ENCODE measurements at places on chromosomes 6 and 20.

- DNase-seq = no peak
These were observed 55.1 kb downstream of the STMND1 start for GRCh38 chr6:17156966-17157365.

- DNase-seq = no peak
These were observed 4.2 kb downstream of the IL17A start for GRCh38 chr6:52190409-52190808.

DNA sequence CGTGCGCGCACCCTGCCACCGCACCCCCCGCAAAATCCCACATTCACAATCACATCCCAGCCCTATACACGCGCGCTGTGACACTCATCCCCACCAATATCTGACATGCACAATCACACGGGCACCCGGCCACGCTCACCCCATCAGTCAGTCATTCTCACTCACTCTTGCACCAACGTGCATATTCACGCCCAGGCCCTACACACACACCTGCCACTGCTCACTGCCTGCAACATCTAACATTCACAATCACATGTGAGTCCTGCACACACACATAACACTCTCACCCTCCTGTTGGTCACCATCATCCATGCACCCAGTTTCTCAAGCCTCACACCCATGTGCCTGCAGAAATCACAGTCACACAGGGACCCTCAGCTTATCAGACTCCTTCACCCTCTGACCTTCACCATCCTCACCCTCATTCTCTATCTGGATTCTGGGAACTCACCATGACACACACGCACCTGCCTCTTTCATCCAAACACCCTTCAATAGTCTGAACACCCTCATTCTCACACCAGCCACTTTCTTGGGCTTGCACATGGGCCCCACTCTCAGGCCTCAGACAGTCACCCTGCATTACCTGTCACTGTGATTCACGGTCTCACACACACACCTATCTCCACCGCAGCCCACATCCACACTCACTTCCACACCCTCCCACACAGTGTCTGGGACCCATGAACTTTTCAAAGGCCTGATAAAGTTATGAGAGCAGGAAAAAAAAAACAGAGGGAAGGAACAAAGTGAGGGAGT lies 748 bp upstream of the ATP9A start:
- no peak for DNase-seq

GRCh38 chr6:116783852-116784251 lies 18.3 kb upstream of the FAM162B start:
- no peak for DNase-seq

DNA sequence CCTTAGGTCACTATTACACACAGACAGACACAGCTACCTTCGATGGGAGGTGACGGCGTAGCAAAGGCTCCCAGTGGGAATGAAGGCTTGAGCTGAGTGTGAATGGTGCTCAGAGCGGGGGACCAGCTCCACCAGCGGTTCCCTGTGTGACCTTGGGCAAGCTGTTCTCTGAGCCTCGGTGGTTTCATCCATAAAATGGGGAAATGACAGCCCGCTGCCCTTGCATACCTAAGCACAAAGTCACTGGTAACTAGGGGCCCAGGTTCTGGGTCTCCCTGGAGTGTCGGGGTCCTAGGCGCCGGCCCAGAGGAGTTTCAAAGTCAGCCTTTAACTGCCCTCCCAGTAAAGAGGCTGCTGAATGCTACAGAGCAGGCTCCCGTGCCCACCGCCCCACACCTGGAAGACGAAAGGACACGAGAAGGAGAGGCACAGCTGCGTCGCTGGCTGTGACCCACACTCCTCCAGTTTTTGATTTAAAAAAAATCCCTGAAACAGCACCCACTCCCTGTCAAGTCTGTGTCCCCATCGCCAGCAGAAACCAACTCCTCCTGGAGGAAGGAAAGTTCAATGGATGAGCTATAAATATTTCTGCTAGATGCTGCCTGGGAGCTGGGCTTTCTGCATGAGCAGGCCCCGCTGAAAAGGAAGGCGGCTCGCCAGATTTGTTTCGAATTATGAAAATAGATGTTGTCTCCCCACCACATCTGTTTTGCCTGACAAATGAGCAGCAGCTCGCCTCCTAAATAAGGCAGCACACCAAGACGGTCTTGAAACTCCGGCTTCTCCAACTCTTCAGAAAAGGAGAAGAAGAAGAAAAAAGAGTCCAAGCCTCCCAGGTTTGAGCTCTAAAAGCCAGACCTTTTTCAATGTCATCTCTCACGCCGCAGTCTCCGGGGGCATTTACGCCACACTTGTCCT lies 27.4 kb downstream of the PMEPA1 start:
- no peak for DNase-seq

- no peak for DNase-seq
These were observed 1.2 kb downstream of the BRPF3 start for GRCh38 chr6:36197739-36198221.

- DNase-seq = no peak
These were observed 28.9 kb upstream of the RALGAPA2 start for GRCh38 chr20:20741087-20742045.

- DNase-seq = no peak
These were observed 10.8 kb downstream of the TENT5A start for GRCh38 chr6:81741689-81742088.

- DNase-seq = no peak
These were observed 248.6 kb upstream of the SUPT3H start for GRCh38 chr6:45626087-45626891.

DNA sequence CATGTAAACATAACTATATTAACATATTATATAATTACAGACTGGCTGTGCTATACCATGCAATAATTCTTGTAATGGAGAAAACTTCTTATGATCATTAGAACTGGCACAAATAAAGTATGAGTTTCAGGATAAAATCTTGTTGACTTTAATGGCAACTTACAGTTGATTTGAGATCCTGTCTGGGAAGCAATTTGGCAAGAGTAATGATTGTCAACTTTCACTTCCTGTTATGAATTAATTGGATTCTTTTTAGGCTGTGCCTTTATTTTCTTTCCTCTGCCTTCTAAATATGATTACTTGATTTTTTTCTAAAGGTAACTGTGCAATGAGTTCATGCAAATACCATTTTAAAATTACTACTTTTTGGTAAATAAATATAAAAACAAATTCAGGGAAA lies 158.1 kb upstream of the B3GAT2 start:
- no peak for DNase-seq

DNA sequence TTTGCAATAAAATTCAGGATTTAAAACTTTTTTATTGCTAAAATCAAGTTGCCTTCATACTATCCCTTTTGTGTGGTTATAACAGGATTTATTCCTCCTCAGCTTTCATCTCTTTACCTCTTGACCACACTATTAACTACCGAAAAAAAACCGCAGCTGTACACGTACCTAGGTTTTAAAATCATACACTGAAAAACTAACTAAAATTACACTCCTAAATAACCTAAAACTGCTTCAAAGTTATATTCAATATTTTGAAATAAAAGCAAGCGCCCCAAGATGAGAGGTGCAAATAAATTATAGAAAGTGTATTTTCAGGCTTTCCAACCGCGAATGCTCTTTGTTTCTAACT lies 1.4 kb downstream of the MPC1 start:
- DNase-seq = no peak

DNA sequence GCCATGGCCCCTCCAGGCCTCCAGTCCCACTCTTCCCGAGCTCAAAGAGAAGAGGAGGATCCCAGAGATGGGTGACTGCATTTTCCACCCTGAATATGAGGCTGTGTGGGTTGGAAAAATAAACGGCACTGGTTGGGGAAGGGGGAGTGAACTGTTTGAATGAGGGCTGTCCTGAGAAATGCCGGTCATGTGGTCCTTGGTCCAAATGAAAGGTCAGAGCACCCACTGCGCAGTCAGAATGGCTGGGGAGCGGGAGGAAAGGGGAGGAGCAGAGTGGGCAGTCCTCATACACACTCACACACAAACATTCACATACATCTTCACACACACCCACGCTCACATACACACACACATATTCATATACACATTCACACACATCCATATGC lies 83.1 kb downstream of the MRPL14 start:
- no peak for DNase-seq

DNA sequence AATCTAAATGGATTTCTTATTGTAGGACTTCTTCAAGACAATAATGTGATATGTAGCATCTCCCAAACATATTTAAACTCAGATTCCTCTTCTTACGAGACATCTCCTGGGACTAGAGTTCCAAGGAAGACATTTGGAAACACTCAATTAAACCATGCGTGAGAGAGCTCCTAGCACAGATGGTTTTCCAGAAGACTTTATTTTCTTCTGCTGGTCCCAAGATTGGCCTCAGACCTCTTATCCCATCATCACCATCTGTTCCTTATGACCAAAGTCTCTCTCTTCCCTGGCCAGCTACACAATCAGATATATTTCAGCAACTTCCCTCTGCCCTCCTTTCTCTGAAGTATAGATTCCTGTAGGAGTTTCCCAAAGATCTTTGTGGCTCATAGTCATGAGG lies 93.2 kb upstream of the JARID2 start:
- DNase-seq = no peak

DNA sequence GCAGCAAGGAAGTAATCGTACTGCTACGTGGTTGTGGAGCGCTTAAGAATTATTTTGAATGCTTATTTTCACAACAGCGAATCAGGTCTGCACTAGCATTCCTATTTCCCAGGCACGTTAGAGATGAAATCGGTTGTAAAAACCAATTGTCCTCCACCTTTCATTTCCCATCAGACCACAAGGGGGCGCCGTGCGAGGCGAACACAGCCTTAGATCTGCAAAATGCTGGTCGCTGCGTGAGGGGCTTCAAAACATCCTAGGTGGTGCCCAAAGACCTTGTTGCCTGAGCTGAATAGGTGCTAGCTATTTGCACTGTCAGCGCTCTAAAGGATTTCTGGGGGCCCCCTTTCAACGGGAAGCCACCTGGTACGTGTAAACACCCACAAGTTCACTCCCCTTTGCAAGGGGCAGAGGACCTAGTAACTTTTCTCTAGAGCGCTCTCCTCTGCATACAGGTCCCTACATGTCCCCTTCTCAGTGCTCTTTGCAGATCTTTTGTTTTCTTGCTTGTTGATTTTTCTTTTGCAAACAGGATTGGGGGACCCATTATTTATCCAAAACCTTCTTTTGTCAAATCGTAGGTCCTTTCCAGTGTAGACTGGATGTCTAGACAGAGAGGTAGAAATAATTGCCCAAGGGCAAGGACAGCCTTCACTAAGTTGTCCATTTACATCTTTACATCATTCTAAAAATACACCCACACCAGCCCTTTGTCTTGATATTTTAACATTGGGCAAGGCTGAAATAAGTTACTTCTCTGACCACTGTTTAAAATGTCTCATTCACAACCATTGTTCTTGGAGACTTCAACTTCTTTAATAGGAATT lies 59.8 kb downstream of the NEDD9 start:
- peak; percentile 82 for DNase-seq

DNA sequence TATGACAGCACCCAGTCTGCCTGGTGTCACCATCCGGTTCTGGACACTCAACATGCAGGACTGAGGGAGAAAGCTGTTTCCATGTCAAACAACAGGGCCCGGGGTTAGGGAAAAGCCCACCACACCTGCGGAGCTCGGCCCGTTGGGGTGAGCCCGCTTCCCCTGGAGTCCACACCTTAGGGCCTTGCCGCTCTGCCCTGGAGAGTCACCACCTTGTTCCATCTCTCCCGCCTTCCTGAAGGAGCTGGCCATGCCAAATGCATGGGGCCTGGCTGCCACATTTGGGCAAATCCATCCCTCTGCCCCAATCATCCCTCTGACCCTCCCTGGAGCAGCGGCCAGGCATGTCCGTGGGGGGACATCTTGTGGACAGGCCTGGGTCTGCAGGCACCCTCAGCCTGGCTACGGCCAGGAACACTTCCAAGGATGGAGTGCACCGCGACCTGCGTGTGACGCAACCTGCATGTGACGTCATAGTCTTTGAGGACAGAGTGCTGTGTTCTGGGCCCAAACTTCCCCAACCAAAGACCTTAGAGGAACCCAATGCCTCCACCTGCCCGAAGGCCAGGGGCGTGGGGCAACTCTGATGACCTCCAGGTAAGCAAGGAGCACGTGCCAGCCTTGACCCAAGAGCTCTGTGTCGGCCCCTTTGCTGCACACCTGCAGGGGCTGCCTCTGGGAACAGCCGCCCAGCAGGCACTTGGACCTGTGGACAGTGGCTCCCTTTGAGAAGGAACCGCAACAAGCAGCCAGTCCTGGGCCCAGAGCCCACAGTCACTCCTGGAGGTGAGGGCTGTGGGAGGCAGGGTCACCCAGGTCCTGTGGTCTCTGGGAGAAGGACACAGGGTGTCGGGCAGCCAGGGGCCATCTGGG lies 1.7 kb downstream of the CABLES2 start:
- peak; percentile 76 for DNase-seq

DNA sequence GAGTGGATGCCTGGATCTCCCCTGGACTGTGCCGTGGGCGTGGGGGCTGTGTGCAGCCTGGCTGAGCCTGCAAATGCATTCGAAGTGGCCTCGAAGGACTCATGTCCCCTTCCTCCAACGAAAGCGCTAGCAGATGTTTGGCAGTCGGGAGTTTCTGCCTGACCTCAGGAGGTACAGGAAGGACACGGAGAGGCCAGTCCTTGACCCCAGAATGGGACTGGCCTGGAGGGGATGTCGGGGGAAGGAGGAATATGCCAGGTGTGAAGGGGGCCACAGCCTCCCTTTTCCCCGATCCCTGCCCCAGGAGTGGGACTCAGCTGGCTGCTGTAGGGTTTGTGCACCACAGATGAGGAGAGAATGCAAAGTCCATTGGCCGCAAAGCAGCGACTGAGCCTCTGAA lies 45.6 kb downstream of the APCDD1L start:
- no peak for DNase-seq

DNA sequence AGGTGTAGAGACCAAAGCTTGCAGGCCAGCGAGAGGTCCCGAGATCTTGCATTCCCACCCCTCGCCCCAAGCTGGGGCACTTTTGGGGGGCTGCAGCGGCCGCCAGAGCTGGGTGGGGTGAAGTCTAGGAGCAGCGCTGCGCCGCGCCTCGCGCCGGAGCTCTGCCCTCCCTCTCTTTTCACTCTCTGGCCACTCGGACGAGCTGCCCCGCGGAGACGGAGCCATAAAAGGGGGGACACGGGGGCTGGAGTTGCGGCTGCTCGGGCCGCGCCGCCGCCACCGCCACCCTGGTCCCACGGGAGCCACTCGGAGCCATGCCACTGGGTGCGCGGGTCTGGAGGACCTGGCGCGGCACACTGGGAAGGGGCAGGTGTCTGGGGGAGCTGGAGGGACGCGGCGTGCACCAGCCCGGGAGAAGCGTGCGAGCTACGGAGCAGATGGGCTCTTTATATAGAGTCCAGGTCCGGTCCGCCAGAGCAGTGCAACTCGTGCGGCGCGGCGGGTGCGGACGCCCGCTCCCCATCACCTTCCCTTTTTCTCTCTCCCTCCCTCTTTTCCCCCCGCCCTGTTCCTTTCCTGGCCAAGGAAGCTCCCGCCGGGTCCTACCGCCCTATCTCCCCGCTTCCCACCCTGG lies 687 bp upstream of the HTR1B start:
- peak; percentile 57 for DNase-seq

All from upper lobe of right lung (tissue), 1 donor.